T1000 (cell line): ENCODE measurements at places on chromosomes 11 and 22.
A peak's percentile ranks its signal among the peaks of the same experiment; 100 is the strongest.

- DNase-seq = peak; percentile 37
These were observed 26.9 kb downstream of the SUSD2 start for GRCh38 chr22:24208012-24208749.

- DNase-seq = no peak
These were observed 19.8 kb upstream of the EHF start for GRCh38 chr11:34601085-34601444.

DNA sequence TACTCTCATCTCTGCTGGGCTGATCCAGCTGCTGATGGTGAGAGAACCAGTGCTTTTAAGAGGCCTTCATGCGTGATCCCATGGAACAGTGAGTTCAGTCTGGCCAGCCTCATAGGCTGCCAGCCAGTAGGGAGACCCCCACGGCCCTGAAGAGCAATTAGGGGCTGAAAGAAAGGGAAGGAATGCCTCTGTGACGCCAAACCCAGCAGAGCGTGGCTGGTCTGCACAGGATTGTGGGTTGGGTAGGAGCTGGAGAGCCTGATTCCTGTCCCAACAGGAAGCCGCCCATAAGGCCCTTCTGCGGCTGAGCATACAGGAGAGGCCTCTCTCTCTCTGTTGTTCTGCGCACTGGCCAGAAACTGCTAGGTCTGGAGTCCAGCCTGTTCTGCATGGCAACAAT, 181.5 kb upstream of the E2F8 start:
- DNase-seq = no peak

DNA sequence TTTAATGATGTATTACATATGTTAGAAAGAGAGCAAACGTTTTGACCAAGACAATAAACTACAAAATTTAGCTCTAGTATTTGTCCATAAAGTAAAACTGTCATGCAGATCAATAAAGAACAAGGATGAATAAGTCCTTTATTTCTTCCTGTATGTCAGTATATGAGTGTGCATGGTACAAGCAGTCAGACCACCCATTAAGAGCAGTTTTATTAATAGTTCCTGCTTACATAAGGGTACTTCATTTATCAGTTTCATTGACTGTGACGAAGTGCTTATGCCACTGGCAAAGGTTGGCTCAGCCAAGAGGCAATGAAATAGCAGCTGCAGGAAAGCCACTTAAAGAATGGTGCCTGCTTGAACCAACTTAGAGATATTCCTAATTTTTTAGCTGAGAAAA, 913.0 kb upstream of the CNTN5 start:
- DNase-seq = no peak

GRCh38 chr11:41382927-41383326, 76.5 kb downstream of the LRRC4C start:
- DNase-seq = no peak
